HepG2 (cell line): ENCODE measurements at places on chromosomes 6 and 20.

GRCh38 chr6:18035330-18035854 is 48.0 kb upstream of the KIF13A start:
- no peak for DNase-seq

GRCh38 chr20:60420676-60421229 is 462.5 kb downstream of the CDH26 start:
- DNase-seq, result no peak

DNA sequence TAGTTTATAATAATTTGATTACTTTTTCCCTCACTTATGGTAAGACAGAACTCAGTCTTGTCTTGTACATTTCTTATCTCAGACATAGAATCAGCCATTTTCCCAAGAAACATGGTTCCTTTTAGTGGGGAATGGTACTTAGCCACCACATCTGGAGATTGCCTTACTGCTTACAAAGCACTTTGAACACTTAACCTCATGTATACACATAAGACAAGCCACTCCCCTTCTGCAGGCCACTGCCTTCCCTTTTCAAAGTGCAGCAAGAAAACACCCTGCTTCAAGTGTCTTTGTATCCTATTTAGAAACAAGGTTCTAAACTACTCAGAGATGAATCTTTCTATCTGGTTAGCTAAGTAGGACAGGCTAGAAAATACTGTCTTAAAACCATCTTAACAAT is 159.2 kb downstream of the UBE3D start:
- DNase-seq, result no peak

GRCh38 chr6:82237013-82237412 is 10.5 kb downstream of the IBTK start:
- no peak for DNase-seq

GRCh38 chr20:33400812-33401183 is 521 bp downstream of the CDK5RAP1 start:
- peak; percentile 67 for DNase-seq

GRCh38 chr20:17752459-17752858 is 52.7 kb downstream of the BANF2 start:
- DNase-seq, result no peak

GRCh38 chr6:35919827-35920751 is 809 bp downstream of the SRPK1 start:
- peak; percentile 56 for DNase-seq

- no peak for DNase-seq
Measured at GRCh38 chr20:61861054-61861841, 204.4 kb downstream of the TAF4 start.

- DNase-seq, result no peak
Measured at GRCh38 chr6:70413992-70414494, 735 bp downstream of the FAM135A start.

DNA sequence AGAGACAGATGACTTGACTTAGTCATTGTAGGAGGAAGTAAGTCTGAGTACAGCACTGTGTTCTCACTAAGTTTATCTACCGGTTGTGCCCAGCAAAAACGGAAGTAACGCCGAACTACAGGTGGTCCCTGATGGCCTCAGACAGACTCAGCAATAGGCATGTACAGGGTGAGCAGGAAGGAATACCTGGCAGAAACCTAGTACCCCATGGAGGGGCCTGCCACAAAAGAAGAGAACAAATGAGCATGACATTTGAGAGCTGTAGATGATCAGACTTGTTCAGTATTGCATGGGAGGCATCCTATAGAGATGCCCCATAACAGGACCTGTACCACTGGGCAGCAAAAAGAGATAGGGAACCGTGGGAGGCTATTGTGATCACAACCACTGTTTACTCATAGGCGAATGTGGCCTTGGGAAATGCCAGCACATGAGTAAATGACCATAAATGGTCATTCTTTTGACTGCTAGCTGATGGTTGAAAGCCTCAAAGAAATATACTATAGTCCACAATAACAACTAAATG is 106.4 kb upstream of the TAB2 start:
- DNase-seq, result peak; percentile 35

DNA sequence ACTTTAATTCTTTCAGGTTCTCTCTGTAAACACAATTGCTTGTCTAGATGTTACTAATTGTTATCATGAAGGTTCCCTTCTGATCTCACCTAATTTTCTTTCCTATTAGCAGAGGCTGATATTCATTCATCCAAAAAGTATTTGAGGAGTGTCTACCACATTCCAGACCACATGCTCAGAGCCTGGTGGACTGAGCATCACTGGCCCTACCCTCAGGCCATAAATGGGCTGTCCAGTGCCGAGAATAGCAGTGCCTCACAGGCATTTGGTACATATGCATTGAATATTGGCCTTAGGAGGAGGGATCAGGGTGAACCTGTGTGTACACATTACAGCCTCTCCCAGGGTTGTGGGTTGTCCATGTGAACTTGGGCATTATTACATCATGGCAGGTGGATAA is 40.4 kb upstream of the PRELID3B start:
- DNase-seq, result no peak

DNA sequence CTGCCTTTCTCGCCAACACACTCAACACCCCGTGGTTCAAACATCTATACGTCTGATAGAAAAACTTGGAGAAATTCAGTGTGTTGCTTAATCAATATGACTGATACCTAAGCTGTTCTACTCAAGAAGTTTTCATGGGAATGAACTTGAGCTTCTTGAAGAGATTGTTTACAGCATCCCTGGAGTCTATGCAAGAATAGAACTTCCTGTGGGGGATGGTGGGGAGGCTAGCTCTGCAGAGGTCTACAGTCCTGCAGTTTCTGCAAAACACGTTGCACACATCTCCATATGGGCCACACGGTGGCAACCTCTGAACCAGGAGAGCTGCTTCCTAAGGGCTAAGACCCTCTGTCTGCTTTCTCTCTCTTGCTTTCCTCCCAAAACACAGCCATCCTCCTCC is 32.7 kb upstream of the FANCE start:
- peak; percentile 50 for DNase-seq

- DNase-seq, result no peak
Measured at GRCh38 chr6:145784683-145785082, 29.9 kb downstream of the FBXO30 start.

DNA sequence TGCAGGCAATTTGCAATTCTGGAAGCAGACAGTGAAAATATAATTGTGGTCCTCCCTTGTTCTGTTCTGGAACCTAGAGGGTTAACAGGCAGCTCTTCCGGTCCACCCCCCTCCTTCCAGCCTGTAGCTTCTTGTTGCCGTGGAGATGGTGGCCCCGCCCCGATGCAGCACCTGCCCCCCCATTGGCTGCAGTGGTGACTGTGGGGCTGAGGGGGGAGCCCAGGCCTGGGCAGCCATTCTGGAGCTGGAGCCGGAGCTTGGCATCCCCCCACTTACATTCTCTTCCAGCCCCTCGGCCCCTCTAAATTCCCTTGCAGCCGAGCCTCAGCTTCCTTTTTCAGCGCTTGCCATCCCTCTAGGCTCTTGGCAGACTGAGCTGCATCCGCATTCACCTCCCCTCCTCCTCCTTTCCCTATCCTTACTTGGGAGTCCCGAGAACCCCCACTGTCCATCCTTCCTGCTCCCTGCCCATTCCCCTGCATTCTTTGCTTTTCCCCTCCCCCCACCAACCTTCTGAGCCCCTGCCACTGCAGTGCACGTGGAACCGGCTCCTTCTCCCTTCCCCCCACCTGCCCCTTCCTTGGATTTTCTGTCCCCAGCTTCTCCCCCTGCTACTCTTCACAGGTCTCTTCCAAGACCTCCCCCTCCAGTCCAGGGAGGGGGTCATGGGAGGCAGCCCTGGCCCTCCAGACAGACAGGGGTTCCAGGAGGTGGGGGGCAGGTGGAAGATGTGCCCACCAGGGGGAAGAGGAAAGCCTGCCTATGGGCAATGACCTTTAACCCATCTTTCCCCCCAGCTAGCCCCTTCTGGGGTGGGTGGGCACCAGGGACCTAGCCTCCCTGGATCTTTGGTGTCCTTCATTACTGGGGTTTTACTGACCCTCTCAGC is 11.4 kb downstream of the SYNGAP1 start:
- peak; percentile 46 for DNase-seq

- DNase-seq, result no peak
Measured at GRCh38 chr6:138869398-138869797, 73.5 kb downstream of the ECT2L start.

DNA sequence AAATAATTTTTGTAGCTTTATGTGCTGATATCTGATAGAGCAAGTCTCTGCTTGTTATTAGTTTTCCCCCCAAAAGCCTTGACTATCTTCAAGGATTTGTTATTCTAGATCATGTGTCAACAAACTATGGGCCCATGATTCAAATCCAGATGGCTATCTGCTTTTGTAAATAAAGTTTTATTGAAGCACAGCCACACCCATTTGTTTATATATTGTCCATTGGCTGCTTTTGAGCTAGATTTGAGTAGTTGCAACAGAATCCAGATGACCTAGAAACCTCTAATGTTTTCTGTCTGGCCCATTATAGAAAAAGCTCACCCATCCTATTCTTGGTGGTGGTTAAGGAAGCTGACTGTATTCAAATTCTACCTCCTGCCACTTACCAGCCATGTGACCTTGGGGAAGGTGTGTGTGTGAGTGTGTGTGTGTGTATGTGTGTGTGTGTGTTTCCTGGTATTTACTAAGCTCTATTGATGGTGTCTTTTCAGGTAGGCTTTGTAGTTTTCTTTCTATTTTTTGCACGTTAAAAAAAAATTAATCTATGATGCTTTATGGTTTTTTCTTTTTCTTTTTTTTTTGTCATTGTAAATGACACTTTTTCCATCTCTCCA is 1.3 kb upstream of the GTSF1L start:
- DNase-seq, result peak; percentile 52

- DNase-seq, result peak; percentile 73
Measured at GRCh38 chr20:50138479-50139393, 14.8 kb downstream of the PEDS1 start.

DNA sequence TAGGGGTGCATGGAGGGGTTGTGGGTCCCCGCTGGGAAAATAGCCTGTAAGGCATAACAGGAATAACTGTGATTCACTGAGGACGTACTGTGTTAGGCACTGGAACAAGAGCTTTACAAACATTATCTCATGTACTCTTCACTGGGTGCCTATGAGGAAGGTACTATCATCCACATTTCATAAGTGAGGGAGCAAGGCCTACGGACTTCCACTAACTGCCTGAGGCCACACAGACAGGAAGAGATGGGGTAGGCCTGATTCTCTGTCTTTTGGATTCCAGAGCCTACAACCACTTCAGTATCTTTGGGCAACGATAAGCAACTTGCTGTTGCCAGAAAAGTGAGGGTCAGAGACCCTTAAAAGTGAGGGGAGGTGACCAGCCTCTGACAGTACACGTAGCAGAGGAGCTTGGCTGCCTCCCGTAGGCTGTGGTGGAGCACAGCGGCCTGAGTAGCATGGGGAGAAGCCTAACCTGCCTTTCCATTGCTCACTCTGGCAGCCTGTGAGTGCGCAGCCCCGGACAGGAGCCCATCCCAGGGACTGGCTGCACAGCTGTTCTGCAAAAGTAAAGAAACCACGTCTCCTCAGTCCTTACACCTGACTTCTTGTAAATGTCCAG is 30.4 kb downstream of the PSMB1 start:
- no peak for DNase-seq

DNA sequence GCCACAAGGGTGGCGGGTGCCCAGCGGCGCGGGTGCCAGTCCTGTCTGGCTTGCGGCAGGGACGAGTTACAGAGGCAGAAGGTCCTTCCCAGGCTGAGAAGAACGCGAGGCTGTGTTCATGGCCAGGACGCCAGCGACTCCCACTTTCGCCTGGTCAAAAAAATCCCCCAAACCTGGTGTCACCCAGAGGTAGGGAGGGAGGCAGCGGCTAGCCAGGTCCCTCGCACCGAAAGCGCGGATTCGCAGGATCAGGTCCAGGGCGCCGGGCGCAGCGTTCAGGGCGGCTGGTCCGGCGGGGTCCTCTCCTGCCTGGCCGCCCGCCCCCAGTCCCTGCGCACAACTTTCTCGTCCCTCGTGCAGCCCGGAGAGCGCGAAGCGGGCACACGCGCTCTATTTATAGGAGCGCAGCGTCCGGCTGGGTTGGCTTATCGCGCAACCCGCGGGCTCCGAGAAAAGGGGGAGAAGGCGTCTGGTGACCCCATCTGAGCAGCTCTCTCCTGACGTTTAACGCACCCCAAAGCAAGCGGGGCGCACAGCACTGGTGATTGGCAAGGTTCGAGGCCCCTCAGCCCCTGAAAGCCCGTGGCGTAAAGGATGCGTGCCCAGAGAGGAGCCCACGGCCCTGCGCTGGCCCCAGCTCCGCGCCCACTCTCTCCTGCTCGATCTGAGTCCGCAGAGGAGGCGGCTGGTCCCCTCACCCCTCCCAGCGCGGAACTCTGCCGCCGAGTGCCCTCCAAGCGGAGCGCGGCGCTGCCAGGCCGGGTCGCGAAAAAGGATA is 519 bp downstream of the CBLN4 start:
- DNase-seq, result no peak

GRCh38 chr20:53276143-53276542 is 304.0 kb downstream of the TSHZ2 start:
- no peak for DNase-seq

DNA sequence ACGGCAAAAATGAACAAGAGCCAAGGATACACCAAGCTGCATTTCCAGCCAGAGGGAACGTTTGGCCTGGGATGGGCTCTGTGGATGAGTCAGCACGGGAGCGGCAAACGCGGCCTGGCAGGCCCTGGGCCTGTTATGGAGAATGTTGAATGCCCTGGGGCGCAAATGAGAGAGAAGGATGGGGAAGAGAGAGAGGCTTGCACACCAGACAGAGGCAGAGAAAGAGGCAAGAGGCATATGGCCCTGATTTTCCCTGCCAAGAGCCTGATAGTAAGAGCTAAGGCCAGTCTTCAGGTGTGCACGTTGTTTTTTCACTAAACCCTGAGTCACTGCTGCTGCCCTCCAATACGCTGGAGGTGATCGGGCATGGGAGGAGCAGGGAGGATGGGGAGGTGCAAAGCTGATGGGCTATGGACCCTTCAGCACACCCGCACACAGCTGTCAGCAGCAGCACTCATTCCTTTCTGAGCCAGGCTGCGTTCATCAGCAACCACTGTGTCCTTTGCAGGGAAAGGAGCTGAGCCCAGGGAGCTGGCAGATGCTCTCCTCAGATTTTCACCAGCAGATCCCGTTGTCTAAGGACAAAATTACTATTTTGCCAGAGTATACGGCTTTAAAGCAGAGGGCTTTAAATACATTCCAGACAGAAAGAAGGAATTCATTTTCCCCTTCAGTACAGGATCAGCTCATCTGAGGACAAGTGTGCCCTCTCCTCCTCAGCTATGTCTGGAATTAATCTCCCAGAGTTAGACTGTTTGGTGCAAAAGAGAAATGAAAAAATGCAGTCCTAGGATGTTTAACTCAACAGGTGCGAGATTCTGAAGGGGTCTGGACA is 61.7 kb upstream of the SLC22A23 start:
- DNase-seq, result peak; percentile 44

GRCh38 chr6:132005178-132005577 is 54.0 kb upstream of the CCN2 start:
- no peak for DNase-seq

- DNase-seq, result no peak
Measured at GRCh38 chr6:32625137-32625536, 12.1 kb upstream of the HLA-DQA1 start.

- DNase-seq, result no peak
Measured at GRCh38 chr6:25691894-25692293, 39.9 kb downstream of the SCGN start.

GRCh38 chr20:36481380-36482043 is 59.8 kb upstream of the MYL9 start:
- DNase-seq, result no peak
